ENCODE measurements at places on chromosomes 2 and 18.

- no peak for DNase-seq
Observed at GRCh38 chr2:44549099-44549471, 187.3 kb downstream of the CAMKMT start.

DNA sequence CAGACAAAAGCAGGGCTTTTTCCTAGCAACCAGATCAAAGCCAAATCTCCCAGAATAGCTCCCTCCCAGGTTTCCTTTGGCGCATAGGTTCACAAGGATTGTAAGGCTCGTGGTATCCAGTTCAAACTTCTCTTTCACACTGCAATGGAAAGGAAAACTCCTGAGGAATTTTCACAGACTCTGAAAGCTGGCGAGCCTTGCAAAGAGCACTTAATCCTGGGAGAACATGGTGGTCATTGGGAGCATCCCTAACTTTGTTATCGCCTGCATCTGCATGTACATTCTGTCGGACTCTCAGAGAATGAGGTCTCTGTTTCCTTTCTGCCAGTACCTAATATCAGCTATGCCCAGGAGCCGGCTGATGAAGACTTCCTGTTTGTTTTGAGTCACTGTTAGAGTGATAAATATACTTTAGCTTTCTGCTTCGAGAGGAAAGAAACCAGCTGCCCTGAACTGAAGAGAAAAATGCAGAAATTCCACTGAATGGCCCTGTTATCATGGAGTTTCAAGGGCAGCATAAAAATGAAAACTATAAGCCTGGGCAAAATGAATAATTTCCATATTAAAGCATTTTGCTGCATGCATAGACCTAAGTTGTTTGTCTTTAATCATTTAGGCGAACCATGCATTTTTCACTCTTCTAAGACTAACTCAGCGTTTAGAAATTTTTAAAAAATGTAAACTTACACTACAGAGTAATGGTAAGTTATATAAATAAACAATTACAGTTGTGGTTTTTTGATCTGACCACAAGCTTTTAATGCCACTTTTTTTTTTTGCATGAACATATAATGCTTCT lies 76.4 kb upstream of the ZEB2 start:
- no peak for DNase-seq

- no peak for DNase-seq
Observed at GRCh38 chr18:43234889-43235288, 42.4 kb downstream of the SYT4 start.

GRCh38 chr18:11274144-11274794 lies 124.9 kb upstream of the PIEZO2 start:
- no peak for DNase-seq

GRCh38 chr2:101696272-101697123 lies 1.0 kb upstream of the MAP4K4 start:
- DNase-seq: no peak

DNA sequence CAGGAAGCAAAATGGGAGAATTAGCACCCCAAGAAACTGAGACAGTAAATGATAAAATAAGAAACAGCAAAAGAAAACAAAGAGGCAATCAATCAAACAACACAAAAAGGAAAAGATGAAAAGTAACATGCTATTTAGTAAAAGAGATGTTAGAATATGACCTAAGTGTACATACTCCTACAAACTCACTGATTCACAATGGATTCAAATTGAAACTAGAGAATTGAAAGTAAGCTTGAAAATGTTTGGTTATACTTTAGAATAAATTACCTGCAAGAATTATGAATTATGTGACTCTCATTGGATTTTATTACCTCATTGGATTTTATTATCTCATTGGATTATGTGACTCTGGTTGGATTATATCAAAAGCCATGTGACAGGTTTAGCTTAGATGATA lies 22.8 kb upstream of the CCNYL1 start:
- no peak for DNase-seq

DNA sequence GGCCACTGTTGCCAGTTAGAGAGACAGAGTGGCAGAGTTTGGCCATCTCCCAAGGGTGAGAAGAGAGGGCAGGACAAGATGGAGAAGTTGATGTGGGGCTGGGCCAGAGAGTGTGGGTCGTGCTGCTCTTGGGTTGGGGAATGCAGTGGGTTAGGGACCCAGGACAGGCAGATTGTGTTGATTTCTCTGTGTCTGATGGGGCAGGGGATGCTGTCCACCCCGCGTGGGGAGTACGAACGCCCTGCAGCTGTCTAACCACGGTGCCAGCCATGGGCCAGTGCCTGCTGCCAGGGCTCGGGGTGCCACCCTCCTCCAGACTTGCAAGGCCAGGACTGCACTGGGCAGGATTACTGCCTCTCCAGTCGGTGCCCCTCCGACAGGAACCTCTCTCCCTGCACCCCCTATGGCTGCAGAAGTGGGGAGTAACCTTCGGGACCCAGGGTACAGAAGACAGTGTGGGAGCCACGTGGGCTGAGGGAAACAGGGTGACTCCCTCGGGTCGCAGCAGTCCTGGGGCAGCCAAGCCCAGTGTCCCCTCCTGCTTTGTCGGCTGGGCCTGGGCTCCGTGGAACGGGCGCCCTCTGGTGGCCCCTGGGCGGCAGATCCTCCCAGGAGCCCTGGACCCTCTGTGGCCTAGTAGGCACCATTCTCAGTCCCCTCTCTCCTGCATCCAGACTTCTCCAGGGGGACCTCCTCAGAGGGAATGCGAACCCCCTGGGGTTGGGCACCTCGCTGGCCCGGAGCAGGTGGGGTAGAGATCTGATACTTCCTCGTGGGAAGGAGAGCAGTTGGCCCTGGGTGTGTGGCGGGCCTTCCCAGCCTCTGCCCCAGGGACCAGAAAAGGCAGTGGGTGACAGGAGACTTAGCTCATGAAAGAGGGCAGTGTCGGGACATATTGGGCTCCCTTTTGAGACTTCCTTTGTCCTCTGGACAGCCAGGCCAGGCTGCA lies 2.7 kb downstream of the GPC1 start:
- peak; percentile 85 for DNase-seq

- peak; percentile 32 for DNase-seq
Observed at GRCh38 chr2:25043241-25043867, 1.5 kb downstream of the EFR3B start.

DNA sequence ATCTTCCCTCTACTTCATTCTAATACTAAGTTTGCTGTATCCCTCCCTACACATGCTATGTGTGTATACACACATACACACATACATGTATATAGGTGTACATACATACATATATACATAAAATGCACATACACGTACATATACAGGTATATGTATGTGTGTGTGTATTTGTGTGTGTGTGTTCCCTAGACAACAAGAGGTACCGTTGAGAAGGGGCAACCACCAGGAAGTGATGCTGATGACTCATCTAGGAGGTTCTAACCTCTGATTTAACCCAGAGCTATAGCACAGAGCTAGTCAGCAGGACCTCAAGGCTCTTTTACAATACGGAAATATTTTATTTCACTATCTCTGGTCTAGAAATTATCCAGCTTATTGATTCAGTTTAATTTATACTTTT lies 139.2 kb downstream of the LAMA3 start:
- DNase-seq: no peak

GRCh38 chr2:63066838-63067237 lies 16.2 kb downstream of the OTX1 start:
- no peak for DNase-seq

GRCh38 chr2:54074606-54075341 lies 40.6 kb upstream of the ACYP2 start:
- DNase-seq: no peak

DNA sequence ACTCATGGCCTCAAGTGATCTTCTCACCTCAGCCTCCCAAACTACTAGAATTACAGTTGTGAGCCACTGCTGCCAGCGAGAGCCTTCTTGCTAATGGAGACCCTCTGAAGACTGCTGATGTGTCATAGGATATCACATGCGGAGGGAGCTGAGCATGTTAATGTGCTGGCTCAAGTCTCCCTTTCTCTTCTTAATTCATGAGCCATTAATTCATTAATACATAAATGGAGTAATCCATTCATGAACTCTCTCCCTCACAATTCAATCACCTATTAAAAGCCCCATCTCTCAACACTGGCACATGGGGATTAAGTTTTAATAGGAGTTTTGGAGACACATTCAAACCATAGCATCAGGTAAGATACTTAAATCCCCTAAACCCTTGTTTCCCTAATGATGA lies 54.8 kb downstream of the SYT4 start:
- DNase-seq: no peak

GRCh38 chr18:62017618-62018017 lies 124.8 kb upstream of the RNF152 start:
- no peak for DNase-seq

DNA sequence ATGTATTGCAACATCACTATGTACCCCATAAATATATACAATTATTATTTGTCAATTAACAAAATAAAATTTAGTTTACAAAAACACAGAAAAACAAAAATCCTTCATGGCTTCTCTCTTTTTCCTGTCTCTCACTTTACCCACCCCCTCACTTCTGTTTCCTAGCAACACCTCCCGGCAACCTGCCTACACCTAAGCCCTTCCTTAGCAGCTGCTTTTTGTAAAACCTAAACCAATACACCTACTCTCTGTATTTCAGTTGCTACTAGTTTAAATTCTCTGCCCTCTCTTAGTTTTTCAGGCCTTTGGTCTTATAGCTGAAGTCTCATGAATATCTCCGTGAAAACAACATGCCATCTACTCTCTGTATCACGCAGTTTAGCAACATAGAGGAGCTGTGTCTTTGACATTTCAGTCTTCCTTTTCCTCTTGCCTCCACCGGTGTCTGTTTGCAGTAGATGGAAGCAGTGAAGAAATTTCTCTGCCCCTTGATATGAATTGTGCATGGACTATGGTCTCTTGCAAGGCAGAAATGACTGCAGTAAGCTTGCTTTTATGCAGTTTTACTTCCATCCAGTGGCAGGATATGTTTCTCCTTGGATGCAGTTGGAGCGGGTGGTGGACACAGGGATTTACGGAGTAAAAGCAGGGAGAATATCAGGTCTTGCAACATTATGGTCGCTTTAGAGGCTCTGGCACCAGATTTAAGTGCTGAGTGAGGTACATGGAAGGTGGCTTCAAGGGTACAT lies 42.0 kb upstream of the ZDBF2 start:
- no peak for DNase-seq

- no peak for DNase-seq
Observed at GRCh38 chr2:238247002-238247822, 7.4 kb upstream of the HES6 start.

DNA sequence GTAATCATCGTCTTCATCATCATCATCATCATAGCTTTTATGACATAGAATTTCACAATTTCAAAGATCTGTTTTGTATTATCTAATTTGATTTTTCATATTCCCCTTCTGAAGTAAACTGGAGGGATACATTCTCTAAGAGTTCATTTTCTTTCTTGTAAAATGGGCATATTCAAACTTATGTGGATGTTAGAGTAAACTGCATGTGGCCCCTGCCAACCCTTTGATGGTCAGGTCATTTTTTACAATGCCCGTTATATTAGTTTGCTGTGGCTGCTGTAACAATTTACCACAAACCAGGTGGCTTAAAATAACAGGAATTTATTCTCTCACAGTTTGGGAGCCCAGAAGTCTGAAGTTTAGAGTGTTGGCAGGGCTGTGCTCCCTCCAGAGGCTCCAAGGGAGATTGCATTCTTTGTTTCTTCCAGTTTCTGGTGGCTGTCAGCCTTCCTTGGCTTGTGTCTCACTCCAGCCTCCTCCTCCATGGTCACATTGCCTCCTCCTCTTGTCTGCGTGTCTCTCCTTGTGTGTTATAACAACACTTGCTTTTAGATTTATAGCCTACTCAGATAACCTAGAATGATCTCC lies 127.5 kb upstream of the MMADHC start:
- DNase-seq: no peak

DNA sequence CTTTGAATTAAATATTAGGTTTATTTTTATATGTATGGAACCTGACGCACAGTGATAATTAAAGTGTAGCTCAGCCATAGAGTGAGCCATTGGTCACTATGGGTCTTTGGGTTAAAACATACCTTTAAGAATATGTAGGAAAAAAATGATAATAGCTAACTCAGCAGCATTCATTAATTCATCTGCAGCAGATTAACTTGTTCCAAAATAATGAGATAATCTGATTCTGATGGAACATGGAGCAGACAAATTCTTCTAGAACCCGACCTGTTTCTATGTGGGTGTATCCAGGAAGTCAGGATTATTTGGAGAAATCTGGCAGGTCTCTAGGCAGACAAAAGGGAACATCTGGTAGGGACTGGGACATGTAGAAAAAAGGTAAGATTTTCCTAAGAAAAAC lies at the start of gene XIRP2:
TSS of gene XIRP2 (plus strand) at position 301 of the 400 bp plus-strand sequence. CDS start 15,003 bp downstream, outside the sequence.
- DNase-seq: no peak

GRCh38 chr2:1773883-1774282 lies 29.6 kb upstream of the PXDN start:
- no peak for DNase-seq

DNA sequence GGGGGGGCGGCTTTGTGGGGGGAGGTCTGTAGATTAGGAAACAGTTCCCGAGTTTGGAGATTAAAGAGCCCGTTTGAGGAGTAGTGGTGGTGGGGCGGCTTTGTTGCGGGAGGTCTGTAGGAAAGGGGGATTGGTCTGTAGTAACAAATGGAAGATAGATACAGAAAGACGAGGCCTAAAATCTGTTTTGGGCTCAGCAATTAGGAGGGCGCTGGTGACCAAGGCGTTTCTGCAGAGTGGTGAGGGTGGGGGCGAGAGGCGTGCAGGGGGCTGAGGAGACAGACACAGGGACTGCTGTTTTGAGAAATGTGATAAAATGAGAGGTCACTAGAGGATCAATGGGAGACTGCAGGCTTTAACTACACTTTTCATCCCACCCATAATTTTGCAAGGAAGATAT lies 1.6 kb upstream of the ADNP2 start:
- no peak for DNase-seq

GRCh38 chr18:59865241-59865986 lies 34.4 kb upstream of the PMAIP1 start:
- DNase-seq: no peak

DNA sequence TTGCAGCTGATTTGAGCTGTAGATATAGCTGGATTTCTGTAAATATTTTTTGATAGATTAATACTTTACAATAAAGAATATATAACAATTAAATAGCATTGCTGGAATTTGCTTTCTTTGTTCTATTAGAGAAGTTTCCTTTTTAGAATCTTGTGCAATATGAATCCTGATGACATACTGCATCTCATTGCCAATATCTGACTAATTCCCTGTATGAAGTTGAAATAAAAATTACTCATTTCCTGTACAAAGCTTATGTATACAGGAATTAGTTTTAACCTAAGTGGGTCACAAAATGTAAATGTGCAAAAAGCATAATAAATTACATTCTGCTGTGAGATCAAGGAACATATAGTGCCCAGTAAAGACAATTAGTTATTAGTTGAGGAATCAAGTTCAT lies 72.8 kb upstream of the TMEFF2 start:
- DNase-seq: no peak

GRCh38 chr2:223901854-223902253 lies 43.3 kb downstream of the WDFY1 start:
- no peak for DNase-seq

- DNase-seq: no peak
Observed at GRCh38 chr2:57677296-57677695, 369.3 kb upstream of the VRK2 start.
